Lower lobe of right lung (tissue), 2 donors: ENCODE measurements at places on chromosomes 11 and 22. TPM values are rescaled to one million over a fixed set of nuclear protein-coding genes. Genes with fewer than 3 reads are reported as not detected.

Gene TMPRSS4
- 7.9 TPM for total RNA-seq

Gene ARRB1
- 187 TPM for total RNA-seq

Gene TEX54
- not detected for total RNA-seq

Gene ATXN10
- 106 TPM for total RNA-seq

Gene ANGPTL5
- 0.71 TPM for total RNA-seq

Gene SAA2
- 24.7 TPM for total RNA-seq

GRCh38 chr11:1888347-1888753 is 3.3 kb downstream of the PRR33 start:
- no peak for DNase-seq
- H3K27me3 ChIP-seq: no peaks in the 10 kb centered on the region
- peaks cover 30% of the 10 kb centered on the region for H3K36me3 ChIP-seq

GRCh38 chr11:74470526-74470925 is 3.2 kb upstream of the KCNE3 start:
- H3K36me3 ChIP-seq: no peaks in the 10 kb centered on the region
- H3K4me3 ChIP-seq: no peak overlapping the region
- H3K27me3 ChIP-seq: no peaks in the 10 kb centered on the region
- no peak overlapping the region for H3K27ac ChIP-seq
- peaks cover 31% of the 10 kb centered on the region for H3K4me1 ChIP-seq

- H3K4me3 ChIP-seq: no peak overlapping the region
- H3K4me1 ChIP-seq: no peaks in the 10 kb centered on the region
- DNase-seq: no peak
- no peaks in the 10 kb centered on the region for H3K36me3 ChIP-seq
- no peak overlapping the region for H3K27ac ChIP-seq
Observed at GRCh38 chr11:79168530-79169110, 272.2 kb downstream of the TENM4 start.

- peak; percentile 39 for DNase-seq
- no peak overlapping the region for H3K4me3 ChIP-seq
- no peaks in the 10 kb centered on the region for H3K4me1 ChIP-seq
- H3K36me3 ChIP-seq: no peaks in the 10 kb centered on the region
Observed at GRCh38 chr22:46142548-46143490, 7.5 kb upstream of the PPARA start.

DNA sequence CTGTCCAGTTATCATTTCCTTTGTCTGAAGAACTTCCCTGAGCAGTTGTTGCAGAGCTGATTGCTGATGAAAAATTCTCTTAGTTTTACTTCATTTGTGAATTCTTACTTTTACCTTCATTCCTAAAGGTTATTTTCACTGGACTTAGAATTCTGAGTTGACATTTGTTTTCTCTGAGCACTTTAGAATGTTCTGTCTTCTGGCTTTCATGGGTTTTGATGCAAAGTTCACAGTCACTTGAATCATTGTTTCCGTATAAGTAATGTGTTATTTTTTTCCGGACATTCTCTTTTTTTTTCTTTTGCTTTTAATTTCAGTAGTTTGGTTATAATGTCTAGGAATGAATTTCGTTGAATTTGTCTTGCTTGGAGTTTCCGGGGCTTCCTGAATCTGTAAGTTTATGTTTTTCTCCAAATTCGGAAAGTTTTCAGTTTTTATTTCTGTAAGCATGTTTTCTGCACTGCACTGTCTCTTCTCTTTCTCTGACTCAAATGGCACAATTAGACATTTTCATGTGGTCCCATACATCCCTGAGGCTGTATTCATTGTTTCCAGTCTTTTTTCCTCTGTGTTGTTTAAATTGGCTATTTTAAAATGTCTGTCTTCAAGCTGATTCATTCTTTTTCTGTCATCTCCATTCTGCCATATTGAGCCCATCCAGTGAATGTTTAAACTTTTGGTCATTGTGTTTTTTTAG is 68.5 kb upstream of the NARS2 start:
- no peaks in the 10 kb centered on the region for H3K4me1 ChIP-seq
- H3K27me3 ChIP-seq: no peaks in the 10 kb centered on the region
- H3K4me3 ChIP-seq: no peak overlapping the region
- no peak overlapping the region for H3K27ac ChIP-seq
- no peaks in the 10 kb centered on the region for H3K36me3 ChIP-seq

GRCh38 chr22:44479662-44480061 is 18.4 kb downstream of the RTL6 start:
- H3K4me1 ChIP-seq: no peaks in the 10 kb centered on the region
- no peak for DNase-seq
- no peaks in the 10 kb centered on the region for H3K36me3 ChIP-seq
- no peak overlapping the region for H3K27ac ChIP-seq

- peak overlapping the region; percentile 81 for H3K4me3 ChIP-seq
- DNase-seq: peak; percentile 85
- no peaks in the 10 kb centered on the region for H3K27me3 ChIP-seq
- H3K36me3 ChIP-seq: peaks cover 29% of the 10 kb centered on the region
- peak overlapping the region; percentile 94 for H3K27ac ChIP-seq
Observed at GRCh38 chr11:65576867-65577755, 1.3 kb downstream of the EHBP1L1 start.

DNA sequence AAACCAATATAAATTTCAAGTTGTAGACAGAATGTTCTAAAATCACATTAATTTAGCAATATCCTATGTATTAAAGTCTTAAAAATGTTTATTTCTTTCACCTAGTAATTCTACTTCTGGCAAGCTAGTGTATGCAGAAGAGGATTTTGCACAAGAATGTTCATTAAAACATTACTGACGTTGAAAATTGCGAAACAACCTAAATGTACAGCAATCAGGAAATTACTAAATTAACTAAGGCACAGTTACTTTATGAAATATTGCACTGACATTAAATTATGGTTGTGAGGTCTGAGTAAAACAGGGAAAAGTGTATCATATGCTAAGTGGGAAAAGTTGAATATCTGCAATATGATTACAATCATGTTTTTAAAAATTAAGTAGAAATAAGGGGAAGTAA is 4.1 kb downstream of the SLC36A4 start:
- no peak for DNase-seq
- H3K4me1 ChIP-seq: peaks cover 5% of the 10 kb centered on the region
- no peaks in the 10 kb centered on the region for H3K36me3 ChIP-seq
- H3K4me3 ChIP-seq: no peak overlapping the region
- H3K27ac ChIP-seq: no peak overlapping the region

DNA sequence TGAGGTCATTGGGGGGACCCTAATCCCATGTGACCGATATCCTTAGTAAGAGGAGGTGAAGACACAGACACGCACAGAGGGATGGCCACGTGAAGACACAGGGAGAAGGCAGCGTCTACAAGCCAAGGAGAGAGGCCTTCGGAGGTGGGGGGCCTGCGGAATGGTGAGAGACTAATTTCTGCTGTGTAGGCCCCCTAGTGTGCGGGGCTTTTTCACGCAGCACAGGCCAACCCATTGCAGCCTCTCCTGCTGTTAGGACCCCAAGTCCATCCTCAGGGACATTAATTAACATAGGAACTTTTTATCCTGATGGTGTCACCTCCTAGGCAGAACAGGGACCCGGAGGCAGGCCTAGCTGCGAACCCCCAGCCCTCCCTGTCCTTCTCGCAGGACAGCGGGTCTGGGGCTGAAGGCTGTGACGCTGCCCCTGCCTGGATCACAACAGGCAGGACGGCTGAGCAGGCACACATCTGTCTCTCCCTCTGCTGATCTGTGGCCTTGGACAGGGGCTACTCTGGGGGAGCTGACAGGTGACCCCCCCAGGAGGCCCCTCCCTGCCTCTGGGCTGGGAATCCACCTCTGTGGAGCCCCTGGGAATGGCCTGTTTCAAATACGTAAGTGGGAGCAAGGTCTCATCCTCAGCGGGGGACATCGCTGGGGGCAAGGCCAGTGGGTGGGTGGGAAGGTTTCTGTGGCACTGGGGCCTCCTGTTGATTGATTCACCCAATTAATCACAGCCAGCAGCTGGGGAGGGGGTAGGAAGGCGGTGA is 7.9 kb downstream of the ASCL2 start:
- no peaks in the 10 kb centered on the region for H3K36me3 ChIP-seq
- no peak for DNase-seq
- H3K4me1 ChIP-seq: peaks cover 7% of the 10 kb centered on the region
- H3K27ac ChIP-seq: no peak overlapping the region
- no peaks in the 10 kb centered on the region for H3K27me3 ChIP-seq

DNA sequence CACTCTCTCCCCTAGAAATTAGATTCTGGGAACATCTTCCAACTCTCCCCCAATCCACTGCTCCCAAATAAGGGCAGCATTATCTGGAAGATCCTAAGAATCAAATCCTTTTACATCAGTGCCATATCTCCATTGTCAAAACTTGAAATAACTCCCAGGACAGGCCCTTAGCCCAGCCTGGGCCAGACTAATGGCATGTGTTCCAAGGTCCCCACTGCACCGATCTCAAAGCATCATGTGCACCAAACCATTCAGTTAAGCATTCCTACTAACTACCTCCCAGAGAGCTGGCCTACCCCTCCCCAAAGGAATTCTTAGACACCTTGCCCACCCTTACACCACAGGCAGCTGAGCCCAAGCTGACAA is 44.2 kb upstream of the POU2AF1 start:
- peaks cover 13% of the 10 kb centered on the region for H3K4me1 ChIP-seq
- no peak for DNase-seq
- no peaks in the 10 kb centered on the region for H3K36me3 ChIP-seq

DNA sequence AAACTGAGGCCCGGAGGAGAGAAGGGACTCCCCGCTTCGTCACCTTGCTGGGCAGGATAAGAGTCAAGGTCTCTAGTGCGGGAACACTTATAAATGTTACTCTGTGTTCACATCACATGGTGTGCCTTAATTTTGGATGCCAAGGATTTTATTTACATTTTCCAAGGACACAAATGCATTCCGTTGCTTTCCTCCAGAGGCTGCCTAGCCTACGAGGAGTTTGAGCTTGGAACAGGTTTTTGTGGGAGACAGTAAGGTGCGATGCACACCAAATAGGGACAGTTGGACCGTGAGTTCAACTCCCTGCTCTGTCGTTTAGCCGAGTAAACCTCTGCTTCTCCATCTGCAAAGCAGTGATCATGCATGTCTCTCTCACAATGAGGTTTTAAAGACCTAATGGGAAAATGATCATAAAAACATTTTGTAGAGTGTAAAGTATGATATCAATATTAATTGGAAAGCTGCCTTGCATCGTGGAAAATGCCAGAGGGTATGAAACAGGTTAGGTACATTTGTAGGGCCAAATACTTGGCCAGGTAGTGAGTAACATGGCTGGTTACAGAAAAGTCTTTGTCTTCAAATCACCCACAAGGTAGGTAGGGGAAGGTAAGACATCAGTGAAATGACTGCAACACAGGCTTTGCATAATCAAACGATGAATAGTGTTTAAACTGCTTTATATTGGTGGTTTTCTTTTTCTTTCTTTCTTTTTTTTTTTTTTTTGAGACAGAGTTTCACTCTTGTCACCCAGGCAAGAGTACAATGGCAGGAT is 61.8 kb downstream of the ST3GAL4 start:
- peaks cover 9% of the 10 kb centered on the region for H3K36me3 ChIP-seq
- peak overlapping the region; percentile 85 for H3K27ac ChIP-seq
- peak overlapping the region; percentile 58 for H3K4me3 ChIP-seq
- DNase-seq: no peak
- peaks cover 52% of the 10 kb centered on the region for H3K4me1 ChIP-seq

DNA sequence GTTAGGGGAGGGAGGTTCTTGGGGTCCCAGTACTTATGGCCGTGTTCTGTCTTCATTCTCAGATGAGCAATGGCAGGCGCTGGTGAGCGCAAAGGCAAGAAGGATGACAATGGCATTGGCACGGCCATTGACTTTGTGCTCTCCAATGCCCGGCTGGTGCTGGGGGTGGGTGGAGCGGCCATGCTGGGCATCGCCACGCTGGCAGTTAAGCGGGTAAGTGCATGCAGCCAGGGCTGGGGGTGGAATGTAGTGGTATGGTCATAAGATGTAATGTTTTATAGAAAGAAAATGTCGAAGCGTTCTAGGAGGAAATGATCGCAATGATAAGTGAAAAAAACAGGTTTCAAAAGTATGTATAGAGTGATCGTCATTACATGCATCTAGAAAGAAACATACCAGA is 9.1 kb upstream of the ATF4 start:
- DNase-seq: no peak
- H3K4me1 ChIP-seq: no peaks in the 10 kb centered on the region
- H3K4me3 ChIP-seq: no peak overlapping the region
- H3K36me3 ChIP-seq: peaks cover 100% of the 10 kb centered on the region

GRCh38 chr11:10026514-10026913 is 267.5 kb downstream of the SBF2 start:
- no peak overlapping the region for H3K4me3 ChIP-seq
- DNase-seq: no peak
- peaks cover 4% of the 10 kb centered on the region for H3K4me1 ChIP-seq
- H3K36me3 ChIP-seq: peaks cover 4% of the 10 kb centered on the region
- no peak overlapping the region for H3K27ac ChIP-seq
- no peaks in the 10 kb centered on the region for H3K27me3 ChIP-seq

DNA sequence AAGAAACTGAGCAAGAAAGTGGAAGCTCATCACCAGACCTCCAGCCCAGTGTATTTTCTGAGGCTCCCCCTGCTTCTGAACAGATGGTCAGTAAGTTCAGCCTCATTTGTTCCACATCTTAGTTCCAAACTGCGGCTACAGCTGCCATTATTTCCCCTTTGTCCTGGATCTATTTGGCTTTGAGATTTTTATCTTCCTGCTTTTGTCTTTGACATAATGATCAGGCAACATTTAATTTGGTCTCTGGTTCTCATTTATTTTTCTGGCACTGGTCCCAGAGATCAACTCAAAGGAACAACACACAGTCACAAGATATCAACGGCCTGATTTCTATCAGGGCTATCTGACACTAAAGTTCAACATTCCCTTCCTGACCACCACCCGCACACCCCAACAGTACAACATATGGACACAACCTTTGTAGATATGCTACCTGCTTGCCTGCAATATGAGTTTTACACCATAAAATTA is 137.5 kb downstream of the FAM76B start:
- no peak overlapping the region for H3K4me3 ChIP-seq
- no peak overlapping the region for H3K27ac ChIP-seq
- no peaks in the 10 kb centered on the region for H3K36me3 ChIP-seq
- DNase-seq: no peak
- H3K27me3 ChIP-seq: no peaks in the 10 kb centered on the region
